ENCODE measurements at places on chromosomes 2 and 18. TPM values are rescaled to one million over a fixed set of nuclear protein-coding genes. Genes with fewer than 3 reads are reported as not detected.

GRCh38 chr2:14737201-14737600 lies 104.7 kb downstream of the LRATD1 start:
- H3K27me3 ChIP-seq: no peaks in the 10 kb centered on the region
- no peak overlapping the region for H3K27ac ChIP-seq
- no peak overlapping the region for H3K4me3 ChIP-seq
- DNase-seq: no peak

DNA sequence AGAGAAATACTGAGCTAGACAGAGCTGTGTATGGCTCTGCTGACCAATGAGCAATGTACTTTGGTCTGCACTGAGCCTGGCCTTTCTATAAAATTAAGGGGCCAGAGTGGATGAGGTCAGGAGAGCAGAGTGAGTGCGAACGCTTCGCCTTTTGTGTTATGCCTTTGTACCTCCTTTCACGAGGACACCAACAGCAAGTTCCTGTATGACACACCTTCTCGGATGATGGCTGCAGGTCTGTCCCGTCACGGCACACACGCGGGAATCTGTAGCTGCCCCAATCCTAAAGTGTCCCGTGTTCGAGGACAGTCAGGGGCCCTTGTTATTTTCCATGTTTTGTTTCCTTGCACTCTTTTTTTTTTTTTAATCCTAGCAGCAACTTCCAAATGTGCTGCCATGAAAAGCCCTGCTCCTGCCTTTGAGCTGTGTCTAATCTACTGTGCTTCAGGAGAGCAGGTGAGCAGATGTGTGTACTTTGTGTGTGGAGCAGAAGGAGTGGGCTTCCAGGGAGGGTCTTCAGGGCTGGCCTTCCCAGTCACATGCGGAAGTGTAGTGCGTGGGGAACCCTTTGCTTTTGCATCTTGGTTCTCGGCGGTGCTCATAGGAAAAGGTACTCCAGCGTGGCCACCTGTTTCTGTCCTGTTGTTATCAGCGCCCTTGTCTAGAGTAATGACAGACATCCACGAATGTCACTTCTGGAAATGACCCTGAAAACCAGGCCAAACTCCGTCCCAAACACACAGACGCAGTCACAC lies 213.2 kb downstream of the NDUFA10 start:
- no peaks in the 10 kb centered on the region for H3K27me3 ChIP-seq
- no peaks in the 10 kb centered on the region for H3K36me3 ChIP-seq
- DNase-seq: no peak
- no peak overlapping the region for H3K27ac ChIP-seq
- no peaks in the 10 kb centered on the region for H3K4me1 ChIP-seq

DNA sequence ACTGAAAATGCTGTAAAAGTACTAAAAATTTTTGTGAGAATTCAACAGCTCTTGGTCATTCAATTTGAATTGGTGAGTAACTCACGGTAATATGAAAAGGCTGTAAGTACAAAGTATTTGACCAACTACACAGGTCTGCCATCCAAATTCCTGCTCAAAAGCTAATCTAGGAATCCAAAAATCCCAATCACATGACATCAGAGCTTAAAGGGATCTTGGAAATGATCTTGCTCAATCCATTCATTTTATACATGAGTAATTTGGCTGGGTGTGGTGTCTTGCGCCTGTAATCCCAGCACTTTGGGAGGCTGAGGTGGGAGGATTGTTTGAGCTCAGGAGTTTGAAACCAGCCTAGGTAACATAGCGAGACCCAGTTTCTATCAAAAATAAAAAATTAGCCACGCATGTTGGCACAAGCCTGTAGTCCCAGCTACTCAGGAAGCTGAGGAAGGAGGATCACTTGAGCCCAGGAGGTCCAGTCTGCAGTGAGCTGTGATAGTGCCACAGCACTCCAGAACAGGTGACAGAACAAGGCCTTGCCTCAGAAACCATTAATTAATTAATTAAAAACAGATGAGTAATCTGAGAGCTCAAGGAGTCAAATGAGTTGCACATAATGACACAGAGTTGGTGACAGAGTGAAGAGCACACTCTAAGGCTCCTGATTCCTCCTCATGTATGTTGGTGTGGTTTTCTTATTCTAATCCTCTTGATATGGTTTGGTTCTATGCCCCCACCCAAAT lies 19.8 kb downstream of the SPIRE1 start:
- no peaks in the 10 kb centered on the region for H3K36me3 ChIP-seq
- no peak for DNase-seq
- H3K27ac ChIP-seq: no peak overlapping the region
- H3K4me3 ChIP-seq: no peak overlapping the region

GRCh38 chr2:166343467-166343866 lies 32.3 kb downstream of the SCN9A start:
- no peaks in the 10 kb centered on the region for H3K4me1 ChIP-seq
- no peak overlapping the region for H3K4me3 ChIP-seq
- no peak for DNase-seq
- no peaks in the 10 kb centered on the region for H3K36me3 ChIP-seq
- no peaks in the 10 kb centered on the region for H3K27me3 ChIP-seq

DNA sequence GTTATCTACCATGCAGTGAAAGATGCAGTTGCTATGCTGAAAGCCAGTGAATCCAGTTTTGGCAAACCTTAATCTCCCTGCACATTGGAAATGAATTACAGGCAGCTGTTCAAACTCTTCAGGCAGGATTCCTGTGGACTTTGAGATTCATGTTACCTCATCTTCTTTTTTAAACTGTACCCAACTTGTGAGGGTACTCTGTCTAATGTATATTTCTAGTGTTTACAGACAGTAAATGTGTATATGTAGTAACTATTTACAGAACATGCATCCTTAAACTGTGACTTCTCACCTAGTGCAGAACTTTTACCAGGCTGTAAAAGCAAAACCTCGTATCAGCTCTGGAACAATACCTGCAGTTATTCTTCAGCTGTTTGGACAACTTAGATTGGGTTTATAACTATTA lies 50.9 kb downstream of the KDM3A start:
- H3K36me3 ChIP-seq: peaks cover 6% of the 10 kb centered on the region
- no peaks in the 10 kb centered on the region for H3K4me1 ChIP-seq
- H3K27me3 ChIP-seq: no peaks in the 10 kb centered on the region
- no peak overlapping the region for H3K4me3 ChIP-seq
- no peak overlapping the region for H3K27ac ChIP-seq

- DNase-seq: peak; percentile 27
- H3K36me3 ChIP-seq: no peaks in the 10 kb centered on the region
- H3K27me3 ChIP-seq: no peaks in the 10 kb centered on the region
- H3K4me1 ChIP-seq: no peaks in the 10 kb centered on the region
- H3K4me3 ChIP-seq: no peak overlapping the region
Observed at GRCh38 chr2:172380436-172381274, 46.7 kb upstream of the ITGA6 start.

The TRMT61B gene
- 14.4 TPM for total RNA-seq

The IL1RN gene
- 2.1 TPM for total RNA-seq

All from kidney (tissue), 22 donors.